ENCODE measurements at places on chromosomes 5 and 9.

DNA sequence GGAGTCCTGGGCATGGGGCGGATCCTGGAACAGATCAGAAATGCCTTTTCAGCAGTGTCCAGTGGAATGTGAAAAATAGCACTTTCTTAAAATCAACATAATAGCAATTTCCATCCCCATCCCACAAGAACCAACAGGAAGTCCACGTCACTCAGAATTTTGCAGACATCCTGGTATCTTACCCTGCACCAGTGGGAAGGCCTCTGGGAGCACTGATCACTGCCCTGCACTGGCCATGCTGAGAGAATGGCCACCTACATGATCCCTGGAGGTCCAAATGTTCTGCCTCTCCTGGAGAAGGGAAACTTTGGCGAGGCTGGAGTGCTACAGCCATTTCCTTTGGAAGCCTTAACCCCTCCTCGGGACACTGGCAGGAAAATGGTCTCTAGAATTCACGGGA is 173.8 kb downstream of the SGCD start:
- no peak for DNase-seq

- no peak for DNase-seq
Observed at GRCh38 chr9:136671646-136672430, 9.1 kb downstream of the EGFL7 start.

- DNase-seq, result no peak
Observed at GRCh38 chr5:124619121-124619520, 127.3 kb downstream of the ZNF608 start.

- DNase-seq, result no peak
Observed at GRCh38 chr5:120052916-120053828, 410.9 kb upstream of the PRR16 start.

DNA sequence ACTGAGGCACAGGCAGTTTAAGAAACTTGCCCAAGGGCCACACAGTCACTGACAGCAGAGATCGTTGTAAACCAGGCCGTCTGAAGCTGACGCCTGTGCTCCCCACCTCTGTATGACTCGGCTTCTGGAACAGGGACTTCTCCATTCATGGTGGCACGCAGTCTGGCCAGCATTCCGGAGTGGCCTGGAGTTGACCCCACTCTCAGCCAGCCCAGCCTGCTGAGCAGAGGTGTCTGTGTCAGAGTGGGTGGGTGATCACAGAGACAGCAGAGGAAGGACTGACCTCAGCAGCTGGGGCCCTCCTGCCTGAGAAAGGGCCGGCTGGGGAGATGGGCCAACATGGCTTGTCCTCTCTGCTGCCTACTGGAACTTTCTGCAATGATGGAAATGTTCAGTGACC is 12.6 kb downstream of the LRSAM1 start:
- DNase-seq, result no peak

- no peak for DNase-seq
Observed at GRCh38 chr5:66139318-66139712, 4.8 kb upstream of the SREK1 start.

- DNase-seq, result no peak
Observed at GRCh38 chr5:180072256-180072548, 643 bp upstream of the RNF130 start.

DNA sequence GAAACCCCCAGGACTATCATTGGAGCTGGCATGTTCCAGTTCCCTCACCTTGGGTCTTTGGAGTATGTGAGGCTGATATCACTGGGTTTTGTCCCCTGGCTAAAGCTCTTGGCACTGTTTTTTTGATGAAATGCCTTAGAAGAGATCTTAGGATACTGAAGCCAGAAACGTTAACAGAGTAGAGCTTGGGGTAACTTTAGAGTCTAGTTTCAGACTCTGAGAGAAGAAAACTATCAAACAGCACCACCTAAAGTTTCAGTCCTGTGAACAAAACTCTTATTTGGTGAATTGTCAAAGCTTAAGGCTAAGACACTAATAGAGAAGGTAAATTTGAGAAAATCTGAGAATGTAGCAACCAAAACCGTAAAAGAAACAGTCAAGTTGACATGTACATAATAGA is 111.7 kb upstream of the PUM3 start:
- DNase-seq, result no peak

- no peak for DNase-seq
Observed at GRCh38 chr5:43889233-43889632, 286.3 kb downstream of the NNT start.

DNA sequence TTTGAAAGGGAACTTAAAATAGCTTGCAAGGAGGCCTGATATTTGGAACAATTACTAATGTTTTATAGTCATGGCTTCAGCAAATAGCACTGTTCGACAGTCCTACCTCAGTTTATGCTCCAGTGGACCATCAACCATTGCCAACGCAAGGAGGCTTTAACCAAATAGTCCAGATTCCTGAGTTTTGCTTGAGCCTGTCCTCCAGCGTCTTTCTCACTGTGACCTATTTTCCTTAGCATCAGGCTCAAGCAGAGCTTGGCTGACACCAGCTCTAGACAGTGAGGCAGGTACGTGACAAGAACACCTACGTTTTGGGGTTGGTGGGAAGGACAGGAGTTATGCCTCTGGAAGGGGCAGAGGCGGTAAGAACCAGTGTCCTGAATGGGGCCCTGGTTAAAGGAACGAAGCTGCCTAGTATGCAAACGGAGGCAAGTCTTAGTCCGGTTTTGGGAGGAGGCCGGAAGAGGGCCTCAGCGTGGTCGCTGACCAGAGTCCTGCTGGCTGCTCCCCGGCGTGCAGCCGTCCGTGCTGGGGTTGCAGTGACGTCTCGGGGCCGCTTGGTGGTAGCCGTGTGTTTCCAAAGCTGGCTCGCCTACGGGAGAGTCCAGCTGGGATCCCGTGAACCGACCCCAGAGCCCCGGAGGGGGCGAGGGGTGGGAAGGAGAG is 998 bp upstream of the FGF18 start:
- peak; percentile 76 for DNase-seq

DNA sequence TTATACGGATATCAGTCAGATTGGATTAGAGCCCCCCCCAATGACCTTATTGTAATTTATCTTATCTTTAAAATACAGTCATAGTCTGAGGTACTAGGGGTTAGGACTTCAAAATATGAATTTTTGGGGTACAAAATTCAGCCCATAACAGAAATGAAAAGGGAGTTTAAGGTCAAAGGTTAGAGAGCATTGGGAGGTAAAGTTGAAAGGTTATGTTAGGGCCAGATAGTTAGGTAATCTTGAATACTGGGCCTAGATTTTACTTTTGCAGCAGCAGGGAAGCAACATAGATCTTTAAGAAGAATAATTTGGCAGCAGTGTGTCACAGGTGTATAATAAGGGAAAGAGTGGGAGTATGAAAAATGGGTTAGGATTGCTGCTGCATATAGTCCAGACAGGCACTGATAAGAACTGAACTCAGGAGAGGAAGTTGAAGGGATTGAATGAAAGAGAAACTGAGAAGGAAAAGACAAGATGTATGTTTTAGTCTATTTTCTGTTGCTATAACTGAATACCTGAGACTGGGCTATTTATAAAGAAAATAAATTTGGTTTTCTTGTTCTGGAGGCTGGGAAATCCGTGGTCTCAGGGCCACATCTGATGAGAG is 10.7 kb upstream of the GCNT4 start:
- DNase-seq, result no peak

DNA sequence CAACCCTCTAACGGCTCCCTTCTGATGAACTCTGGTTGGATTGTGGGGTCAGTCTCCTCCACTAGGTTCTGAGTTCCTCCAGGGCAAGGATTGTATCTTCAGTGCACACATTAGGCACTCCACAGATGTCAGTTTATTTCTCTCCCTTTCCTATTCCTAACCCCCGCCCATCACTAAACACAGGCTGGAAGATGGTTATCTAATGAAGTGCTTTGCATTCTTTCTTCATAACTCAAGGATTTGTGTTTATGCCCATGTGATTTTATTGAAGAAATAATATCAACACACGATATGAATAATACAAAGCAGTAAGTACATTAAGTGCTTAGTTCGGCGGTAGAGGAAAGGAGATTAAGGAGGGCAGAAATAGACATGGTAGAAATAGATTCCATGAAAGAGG is 4.4 kb upstream of the CREBRF start:
- no peak for DNase-seq

GRCh38 chr5:169943026-169943425 is 37.3 kb downstream of the INSYN2B start:
- DNase-seq, result no peak

Data from epithelial cell of esophagus (primary cell).